Left hindlimb (tissue), 1 donor: ENCODE measurements at places on chromosomes 4 and X.

- no peak for DNase-seq
These were observed 99.4 kb upstream of the MAB21L2 start for GRCh38 chr4:150482581-150482980.

DNA sequence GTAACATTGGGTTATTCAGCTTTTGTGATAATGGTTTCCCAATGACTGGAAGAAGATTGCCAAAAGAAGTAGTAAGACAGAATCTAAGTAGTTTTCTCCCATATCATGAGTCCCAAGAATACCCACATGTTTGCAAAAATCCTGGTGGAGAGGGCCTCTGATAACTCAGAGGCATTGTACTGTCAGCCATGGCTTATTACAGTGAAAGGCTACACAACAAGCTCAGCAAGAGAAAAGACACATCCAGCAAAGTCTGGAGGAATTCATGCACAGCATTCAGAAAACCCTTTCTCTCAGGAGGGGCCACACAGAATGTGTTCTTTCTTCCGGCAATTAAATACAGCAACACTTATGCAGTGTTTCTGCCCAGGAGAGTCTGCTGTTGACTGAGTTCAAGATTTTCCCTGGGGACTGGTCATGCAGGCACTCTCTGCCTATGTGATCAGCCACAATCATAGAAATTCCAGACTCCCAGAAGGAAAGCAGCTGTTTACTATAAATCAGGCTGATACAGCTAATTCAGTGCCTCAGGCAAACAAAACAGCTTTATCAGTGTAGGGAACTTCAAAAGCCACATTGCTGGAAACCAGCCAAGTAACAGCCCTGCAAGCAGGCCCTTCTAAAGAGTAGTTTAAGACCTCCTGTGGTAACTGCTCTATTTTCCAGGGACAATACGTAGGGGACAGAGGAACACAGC is 937.1 kb downstream of the CCSER1 start:
- DNase-seq: peak; percentile 35

DNA sequence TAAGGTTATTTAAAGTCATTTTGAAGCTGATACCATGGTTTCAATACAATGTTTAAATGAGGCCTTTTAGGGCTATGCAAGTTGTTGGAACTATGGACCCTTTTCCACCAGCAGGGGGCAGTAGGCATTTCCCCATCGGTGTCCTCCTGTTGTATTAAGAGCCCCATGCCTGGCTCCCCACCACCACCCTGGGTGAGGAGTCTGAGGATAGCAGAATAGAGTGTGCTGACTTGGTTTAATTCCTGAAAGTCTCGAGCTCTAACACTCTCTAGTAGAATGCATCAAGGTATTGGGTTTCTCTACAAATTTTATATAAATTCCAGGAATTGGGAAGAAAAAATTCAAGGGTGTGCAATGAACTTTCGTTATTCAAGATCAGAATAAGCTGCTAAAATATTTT is 234.8 kb upstream of the JADE1 start:
- no peak for DNase-seq

DNA sequence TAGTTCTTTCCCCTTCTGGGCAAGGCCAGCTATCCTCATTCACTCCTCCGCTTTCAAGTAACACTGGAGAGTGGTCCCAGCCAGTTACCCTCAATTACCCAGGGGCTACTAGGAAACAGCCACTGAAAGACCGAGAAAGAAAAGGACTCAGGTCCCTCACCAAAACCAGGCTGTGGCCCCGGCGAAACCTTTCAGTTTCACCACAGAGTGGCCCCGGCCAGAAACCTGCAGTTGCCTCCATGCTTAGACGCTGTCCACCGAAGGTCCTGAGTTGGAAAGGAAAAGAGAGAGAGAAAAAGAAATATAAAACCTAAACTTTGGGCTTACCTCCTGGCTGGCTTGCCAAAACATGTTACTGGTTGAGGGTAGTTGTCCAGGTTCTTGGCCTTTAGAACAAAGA is 5.0 kb upstream of the AREG start:
- no peak for DNase-seq

- DNase-seq: no peak
These were observed 12.5 kb downstream of the IRF2 start for GRCh38 chr4:184461711-184462441.

DNA sequence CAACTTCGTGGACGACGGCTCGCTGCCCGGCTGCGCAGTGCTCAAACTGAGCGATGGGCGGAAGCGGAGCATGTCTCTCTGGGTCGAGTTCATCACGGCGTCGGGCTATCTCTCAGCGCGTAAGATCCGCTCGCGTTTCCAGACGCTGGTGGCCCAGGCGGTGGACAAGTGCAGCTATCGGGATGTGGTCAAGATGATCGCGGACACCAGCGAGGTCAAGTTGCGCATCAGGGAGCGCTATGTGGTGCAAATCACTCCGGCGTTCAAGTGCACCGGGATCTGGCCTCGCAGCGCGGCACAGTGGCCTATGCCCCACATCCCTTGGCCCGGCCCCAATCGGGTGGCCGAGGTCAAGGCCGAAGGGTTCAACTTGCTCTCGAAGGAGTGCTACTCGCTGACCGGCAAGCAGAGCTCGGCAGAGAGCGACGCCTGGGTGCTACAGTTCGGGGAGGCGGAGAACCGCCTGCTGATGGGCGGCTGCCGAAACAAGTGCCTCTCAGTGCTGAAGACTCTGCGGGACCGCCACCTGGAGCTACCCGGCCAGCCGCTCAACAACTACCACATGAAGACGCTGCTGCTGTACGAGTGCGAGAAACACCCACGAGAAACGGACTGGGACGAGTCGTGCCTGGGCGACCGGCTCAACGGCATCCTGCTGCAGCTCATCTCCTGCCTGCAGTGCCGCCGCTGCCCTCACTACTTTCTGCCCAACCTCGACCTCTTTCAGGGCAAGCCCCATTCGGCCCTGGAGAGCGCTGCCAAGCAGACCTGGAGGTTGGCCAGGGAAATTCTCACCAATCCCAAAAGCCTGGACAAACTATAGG is 1.5 kb downstream of the MAB21L2 start:
- DNase-seq: peak; percentile 82

DNA sequence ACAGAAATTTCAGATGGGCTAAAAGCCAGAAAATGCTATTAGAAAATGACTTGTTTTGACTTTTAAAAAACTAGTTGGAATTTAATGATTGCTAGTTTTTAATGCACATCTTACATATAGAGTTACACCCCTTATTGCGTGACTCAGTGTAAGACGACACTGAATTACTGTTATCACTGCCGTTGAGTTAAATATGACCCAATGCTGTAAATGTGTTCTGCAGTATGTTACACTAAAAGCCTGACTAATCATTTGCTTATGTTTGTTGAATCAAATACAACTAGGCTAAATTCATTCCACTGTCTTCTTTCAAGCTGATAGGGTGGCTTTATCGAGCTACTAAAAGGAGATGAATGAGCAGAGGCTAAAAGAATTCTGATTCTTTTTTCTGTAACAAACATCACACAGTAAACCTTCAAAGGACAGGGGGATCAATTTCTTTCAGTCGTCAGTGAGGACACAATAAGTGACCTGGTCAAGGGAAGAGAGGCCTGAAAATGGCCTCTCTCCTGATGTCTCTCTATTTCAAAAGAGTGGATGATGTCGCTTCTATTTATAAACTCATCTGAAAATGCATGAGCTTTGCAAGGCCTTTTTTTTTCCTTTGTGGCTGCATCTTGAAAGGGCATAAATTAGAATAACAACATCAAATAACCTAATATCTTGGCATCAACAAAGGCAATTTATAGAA is 142.2 kb upstream of the KCNIP4 start:
- DNase-seq: no peak

DNA sequence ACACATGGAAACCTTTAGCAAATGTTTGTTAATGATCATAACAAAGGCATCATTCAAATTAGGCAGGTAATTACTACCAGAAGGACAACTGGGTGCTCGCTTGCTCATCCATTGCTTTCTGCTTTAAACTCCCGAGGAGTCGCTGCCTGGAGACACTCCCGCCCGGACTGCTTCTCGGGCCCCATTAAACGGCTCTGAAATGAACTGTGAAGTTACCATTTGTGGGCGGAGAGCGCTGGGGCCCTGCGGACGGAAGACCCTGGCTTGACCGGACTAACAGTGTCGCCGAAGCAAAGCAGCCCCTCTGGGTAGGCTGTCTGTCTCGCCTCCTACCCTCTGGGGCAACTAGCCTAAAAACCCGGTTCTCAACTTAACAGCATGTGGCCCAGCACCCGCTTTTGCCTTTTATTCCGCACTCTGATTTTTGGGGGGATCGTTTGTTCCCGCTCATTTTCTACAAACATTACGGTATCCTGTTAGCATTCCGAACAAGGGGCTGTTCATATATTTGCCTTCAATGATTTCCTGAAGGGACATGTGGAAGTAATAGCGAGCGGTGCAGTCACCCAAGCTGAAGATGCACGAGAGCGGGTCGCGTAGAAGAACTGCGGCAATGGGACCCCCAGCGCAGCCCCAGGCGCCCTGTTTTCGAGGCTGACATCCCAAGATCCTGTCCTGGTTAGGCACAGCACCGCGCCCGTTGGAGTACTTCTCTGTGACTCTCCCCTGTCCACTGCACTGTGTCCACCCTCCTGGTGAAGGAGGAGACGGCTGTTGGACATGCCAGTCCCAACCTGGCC is 1.6 kb upstream of the PDGFRA start:
- no peak for DNase-seq

- DNase-seq: no peak
These were observed 558.2 kb upstream of the GNPDA2 start for GRCh38 chr4:45284400-45285085.

DNA sequence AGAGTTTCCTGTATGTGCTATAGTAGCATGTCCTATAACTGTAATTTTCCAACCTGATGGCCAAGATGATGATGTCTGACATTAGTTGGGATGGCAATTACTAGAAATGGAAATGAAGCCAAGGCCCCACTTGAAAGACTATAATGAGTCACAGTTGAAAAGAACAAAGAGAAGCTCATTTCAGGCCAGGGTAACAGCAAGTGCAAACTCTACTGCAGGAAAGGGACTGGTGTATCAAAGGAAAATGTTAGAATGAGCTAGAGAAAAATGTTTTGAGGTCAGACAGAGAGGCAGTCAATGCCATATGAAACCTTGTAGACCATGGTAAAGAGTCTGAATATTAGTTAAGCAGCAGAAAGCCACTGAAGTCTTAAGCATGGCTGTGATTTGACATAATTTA is 146.2 kb upstream of the SH3RF1 start:
- no peak for DNase-seq

GRCh38 chrX:103585411-103586313 is at the start of gene TCEAL4:
Gene TCEAL4 (plus strand): TSS chrX:103585515. CDS start chrX:103586676, 1,161 bp downstream.
- DNase-seq: peak; percentile 50

GRCh38 chr4:13449590-13449989 is 34.5 kb downstream of the RAB28 start:
- no peak for DNase-seq

DNA sequence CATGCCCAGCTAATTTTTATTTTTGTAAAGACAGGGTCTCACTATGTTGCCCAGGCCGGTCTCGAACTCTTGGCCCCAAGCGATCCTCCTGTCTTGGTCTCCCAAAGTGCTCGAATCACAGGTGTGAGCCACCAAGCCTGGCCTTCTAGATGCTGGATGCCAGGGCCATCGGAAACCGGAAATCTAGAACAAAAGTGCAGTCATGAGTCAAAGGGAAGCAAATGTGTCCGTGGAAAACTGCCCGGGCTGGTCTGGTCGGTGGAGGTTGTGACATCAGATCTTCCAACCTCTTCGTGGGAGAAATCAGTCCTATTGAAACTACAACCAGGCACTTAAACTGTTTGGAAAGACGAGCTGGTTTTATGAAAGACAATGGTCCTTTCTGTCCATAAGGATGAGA is 92.3 kb upstream of the SHOX start:
- no peak for DNase-seq

- DNase-seq: no peak
These were observed 29.1 kb downstream of the TTC29 start for GRCh38 chr4:146916479-146917076.

- DNase-seq: no peak
These were observed 180.2 kb downstream of the FAM47B start for GRCh38 chrX:35122756-35123155.

DNA sequence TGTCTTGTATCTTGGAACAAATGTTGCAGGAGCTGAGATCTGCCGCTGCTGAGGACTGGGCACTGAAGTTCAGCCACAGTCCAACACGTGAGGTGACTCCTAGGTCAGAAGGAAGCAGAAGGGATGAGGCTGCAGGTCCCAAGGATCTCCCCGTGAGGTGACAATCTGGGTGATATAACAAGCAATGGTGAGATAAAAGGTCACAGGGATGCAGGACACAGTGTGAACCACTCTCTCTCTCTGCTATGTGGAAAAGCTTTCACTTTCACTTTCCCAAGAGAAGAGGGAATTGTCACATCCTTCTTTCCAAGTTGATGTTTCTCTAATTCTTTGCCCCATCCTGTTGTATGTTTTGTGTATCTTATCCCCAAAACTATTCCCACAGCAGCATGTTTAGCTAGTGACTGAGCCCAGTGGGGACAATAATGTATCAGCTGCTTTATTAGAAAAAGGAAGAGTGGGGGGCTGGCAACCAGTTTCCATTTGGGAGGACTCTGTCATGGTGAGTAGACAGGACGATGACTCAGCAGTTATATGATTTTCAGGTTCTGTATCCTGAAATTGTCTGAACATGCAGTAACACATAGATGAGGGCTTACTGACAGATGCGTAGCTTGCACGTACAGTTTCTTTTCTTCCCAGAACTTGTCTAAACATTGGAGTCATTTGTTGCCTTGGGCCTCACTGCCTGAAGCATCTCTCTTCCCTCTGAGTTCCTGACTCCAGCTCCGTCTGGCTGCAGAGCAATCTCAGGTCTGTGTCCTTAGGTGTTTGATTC is 1415.8 kb upstream of the TENM3 start:
- DNase-seq: no peak

GRCh38 chrX:40205471-40205870 is 107.7 kb upstream of the BCOR start:
- no peak for DNase-seq

DNA sequence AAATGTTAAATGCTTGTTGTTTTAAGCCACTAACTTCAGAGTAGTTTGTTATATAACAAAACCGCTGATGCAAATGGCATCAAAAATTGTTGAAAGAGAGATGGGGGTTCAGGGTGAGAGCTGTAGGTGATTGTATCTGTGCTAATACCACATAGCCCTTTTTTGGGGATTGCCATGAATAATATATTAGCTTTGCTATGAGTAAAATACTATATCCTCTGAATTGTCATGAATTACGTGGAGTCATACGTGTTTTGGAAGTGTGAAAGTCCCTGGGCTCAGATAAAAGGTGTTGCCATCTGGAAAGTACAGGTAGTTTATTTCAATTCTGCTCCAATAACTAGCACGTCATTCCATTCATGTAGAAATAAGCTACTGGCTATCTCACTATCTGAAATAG is 30.6 kb downstream of the DYNLT3 start:
- DNase-seq: no peak

DNA sequence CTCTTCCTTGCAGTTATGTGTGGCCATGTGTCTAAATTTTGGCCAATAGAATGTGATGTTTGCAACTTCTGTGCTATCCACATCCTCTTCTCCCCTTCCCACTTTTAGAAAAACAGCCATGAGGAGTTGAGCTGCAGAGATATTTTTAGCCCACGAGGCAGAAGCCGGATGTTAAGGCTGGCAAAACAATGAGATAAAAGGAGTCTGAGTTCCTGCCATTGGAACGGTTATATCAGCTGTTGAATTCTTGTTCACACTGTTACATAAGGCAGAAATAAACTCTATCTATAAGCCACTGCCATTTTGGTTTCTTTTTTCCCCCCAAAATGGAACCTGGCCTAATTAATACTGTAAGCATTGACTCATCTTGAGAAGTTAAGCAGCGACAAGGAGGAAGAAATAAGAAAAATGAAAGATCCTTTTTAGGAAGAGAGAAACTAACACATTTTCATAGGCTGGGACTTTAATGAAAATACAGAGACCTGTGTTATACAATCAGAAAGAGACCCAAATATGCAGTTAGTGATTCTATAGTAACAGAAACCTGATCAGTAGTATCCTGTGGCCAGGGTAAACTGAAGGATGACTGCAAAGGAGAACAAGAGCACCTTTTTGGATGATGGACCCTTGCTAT is 200.5 kb downstream of the INPP4B start:
- DNase-seq: no peak
